ENCODE measurements at places on chromosomes 5 and 9. TPM values are rescaled to one million over a fixed set of nuclear protein-coding genes. Genes with fewer than 3 reads are reported as not detected.

GRCh38 chr5:150301901-150302300 lies 804 bp downstream of the ARSI start:
- H3K27me3 ChIP-seq = no peaks in the 10 kb centered on the region
- no peak overlapping the region for H3K27ac ChIP-seq
- DNase-seq = no peak

DNA sequence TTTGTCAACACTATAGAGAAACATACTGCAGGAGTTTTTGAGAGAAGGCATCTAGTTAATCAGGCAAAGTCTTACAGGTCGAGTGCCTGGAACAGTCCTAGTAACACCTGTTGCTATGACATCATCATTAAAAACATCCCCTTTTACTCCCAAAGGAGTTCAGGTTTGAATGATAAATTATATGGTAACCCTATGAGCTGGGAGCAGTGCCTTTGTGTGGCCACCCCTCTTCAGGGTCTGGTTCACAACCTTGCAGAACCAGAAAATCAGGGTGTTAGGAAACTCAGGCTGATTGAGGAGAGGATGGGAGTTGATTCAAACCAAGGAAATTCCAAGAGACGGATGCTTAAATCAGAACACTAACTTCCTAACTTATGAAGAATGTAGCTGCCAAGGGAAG lies 179.1 kb upstream of the RASEF start:
- no peaks in the 10 kb centered on the region for H3K36me3 ChIP-seq
- H3K4me3 ChIP-seq = no peak overlapping the region
- H3K27me3 ChIP-seq = no peaks in the 10 kb centered on the region

Gene TMEM203
- total RNA-seq = 44.5 TPM

Gene GARIN3
- not detected for total RNA-seq

DNA sequence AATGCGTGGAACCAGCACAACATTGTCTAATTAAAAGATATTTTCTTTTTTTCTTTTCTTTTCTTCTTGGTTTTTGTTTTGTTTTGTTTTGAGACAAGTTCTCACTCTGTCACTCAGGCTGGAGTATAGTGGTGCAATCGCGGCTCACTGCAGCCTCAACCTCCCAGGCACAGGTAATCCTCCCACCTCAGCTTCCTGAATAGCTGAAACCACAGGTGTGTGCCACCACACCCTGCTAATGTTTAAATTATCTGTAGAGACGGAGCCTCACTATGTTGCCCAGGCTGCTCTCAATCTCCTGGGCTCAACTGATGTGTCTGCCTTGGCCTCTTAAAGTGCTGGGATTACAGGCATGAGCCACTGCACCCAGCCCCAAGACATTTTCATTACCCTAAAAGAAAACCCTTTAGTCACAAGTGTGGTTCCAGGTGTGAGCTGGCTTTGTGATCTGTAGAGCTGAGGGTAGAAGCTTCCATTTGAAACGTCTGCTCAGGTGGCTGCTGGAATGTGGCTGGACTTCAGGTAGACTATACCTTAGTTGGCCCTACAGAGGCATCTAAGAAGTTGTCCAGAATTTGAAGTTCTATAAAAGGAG lies 19.1 kb upstream of the NEK6 start:
- H3K27ac ChIP-seq = no peak overlapping the region
- H3K27me3 ChIP-seq = no peaks in the 10 kb centered on the region

GRCh38 chr5:57831090-57831489 lies 348.5 kb upstream of the ACTBL2 start:
- no peaks in the 10 kb centered on the region for H3K27me3 ChIP-seq
- no peaks in the 10 kb centered on the region for H3K36me3 ChIP-seq
- no peak overlapping the region for H3K4me3 ChIP-seq
- DNase-seq = no peak
- H3K27ac ChIP-seq = no peak overlapping the region
- peaks cover 21% of the 10 kb centered on the region for H3K4me1 ChIP-seq

- no peak for DNase-seq
- no peaks in the 10 kb centered on the region for H3K27me3 ChIP-seq
- H3K4me1 ChIP-seq = peaks cover 43% of the 10 kb centered on the region
- H3K27ac ChIP-seq = peak overlapping the region; percentile 59
Observed at GRCh38 chr5:158970569-158971014, 129.1 kb downstream of the EBF1 start.

DNA sequence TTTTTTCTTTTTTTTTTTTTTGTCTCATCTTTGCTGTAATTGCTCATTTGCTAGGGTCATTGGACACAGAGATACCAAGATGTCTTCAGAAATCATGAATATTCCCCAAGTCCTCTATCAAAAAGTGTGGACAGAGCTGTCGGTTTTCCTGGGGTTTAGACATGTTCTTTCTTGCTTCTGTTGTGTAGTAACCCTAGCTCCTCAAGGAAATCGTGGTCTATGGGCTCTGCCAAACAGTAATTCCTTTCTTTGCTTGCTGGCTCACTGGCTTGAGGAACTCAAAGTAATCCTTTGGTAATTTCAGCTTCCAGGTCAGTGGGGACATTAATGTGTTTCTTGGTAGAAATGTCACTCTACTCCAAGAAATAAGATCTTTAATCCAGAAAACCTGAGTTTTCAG lies 101.7 kb downstream of the TMC1 start:
- H3K27ac ChIP-seq = no peak overlapping the region
- H3K36me3 ChIP-seq = no peaks in the 10 kb centered on the region
- H3K4me1 ChIP-seq = no peaks in the 10 kb centered on the region
- no peak overlapping the region for H3K4me3 ChIP-seq
- no peak for DNase-seq

Gene F12
- 3.9 TPM for total RNA-seq

Gene GNA14
- total RNA-seq = 0.45 TPM

Gene PDE6A
- total RNA-seq = not detected

Gene FBP2
- not detected for total RNA-seq

GRCh38 chr5:181027452-181028031 lies 12.5 kb upstream of the BTNL9 start:
- H3K36me3 ChIP-seq = no peaks in the 10 kb centered on the region
- H3K27me3 ChIP-seq = no peaks in the 10 kb centered on the region
- DNase-seq = no peak
- no peak overlapping the region for H3K4me3 ChIP-seq

DNA sequence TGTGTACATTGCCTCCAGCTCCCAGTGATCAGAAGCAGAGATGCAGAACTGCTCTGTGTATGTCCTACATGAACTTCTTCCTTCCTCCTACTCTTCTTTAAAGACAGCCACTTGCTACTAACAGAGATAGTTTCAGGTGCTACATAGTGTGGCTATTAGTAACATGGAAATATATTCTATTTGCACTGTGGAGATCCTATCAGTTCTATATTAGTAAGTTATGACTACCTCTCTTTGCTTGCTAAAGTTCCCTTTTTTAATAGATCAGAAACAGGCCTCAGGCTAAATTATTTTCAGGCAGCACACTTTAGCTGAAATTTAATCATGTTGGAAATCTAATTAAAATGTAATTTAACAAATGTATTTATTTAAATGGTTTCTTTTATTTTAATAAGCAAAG lies 64.4 kb upstream of the TNFSF8 start:
- H3K27ac ChIP-seq = no peak overlapping the region
- 0 out of 2 replicates have a peak, but pooled peaks cover 3% of the 10 kb centered on the region for H3K27me3 ChIP-seq
- H3K4me1 ChIP-seq = peaks cover under 1% of the 10 kb centered on the region
- H3K36me3 ChIP-seq = no peaks in the 10 kb centered on the region

Gene NOXA1
- total RNA-seq = not detected

DNA sequence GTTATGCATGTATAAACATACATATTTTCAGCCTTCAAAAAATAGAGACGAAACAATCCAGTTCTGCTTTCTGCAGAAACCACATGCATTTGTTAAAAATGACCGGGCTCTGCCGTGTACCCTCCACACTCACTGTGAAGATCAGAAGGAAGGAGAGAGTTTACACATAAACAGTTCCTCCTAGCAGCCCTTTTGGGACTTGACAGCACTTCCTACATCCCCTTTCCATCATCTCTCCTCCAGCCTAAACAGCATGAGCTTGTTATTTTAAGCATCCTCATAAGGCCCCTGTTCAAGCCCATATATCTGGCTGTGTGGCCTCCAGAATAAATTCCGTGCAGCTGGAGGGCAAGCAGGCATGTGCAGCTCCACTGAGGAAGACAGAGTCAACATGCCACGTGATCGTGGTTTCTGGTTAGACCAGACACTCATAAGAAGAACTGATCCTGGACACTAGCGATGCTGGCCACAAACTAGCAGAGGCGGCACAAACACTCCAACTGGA lies 42.2 kb downstream of the NIPAL4 start:
- H3K27me3 ChIP-seq = no peaks in the 10 kb centered on the region
- H3K4me3 ChIP-seq = no peak overlapping the region
- no peak for DNase-seq
- H3K4me1 ChIP-seq = no peaks in the 10 kb centered on the region
- no peak overlapping the region for H3K27ac ChIP-seq
- H3K36me3 ChIP-seq = peaks cover 88% of the 10 kb centered on the region

Gene ADAMTSL2
- not detected for total RNA-seq

GRCh38 chr9:16591092-16591491 lies 279.4 kb downstream of the BNC2 start:
- DNase-seq = no peak
- H3K36me3 ChIP-seq = no peaks in the 10 kb centered on the region
- H3K4me3 ChIP-seq = no peak overlapping the region
- H3K27ac ChIP-seq = no peak overlapping the region
- H3K27me3 ChIP-seq = no peaks in the 10 kb centered on the region

All from SJSA1 (cell line).